Urinary bladder (tissue), 4 donors: ENCODE measurements at places on chromosomes 2 and 18. TPM values are rescaled to one million over a fixed set of nuclear protein-coding genes. Genes with fewer than 3 reads are reported as not detected.

The CSRNP3 gene
- polyA plus RNA-seq: 1.8 TPM

The SPC25 gene
- 0.32 TPM for polyA plus RNA-seq

The DQX1 gene
- 0.27 TPM for polyA plus RNA-seq

The FSIP2 gene
- 0.52 TPM for polyA plus RNA-seq

The LCT gene
- polyA plus RNA-seq: not detected

The NEU2 gene
- not detected for polyA plus RNA-seq

The GKN1 gene
- 0.47 TPM for polyA plus RNA-seq

The HTR2B gene
- 0.81 TPM for polyA plus RNA-seq

The CERS6 gene
- 9.3 TPM for polyA plus RNA-seq

The FARSB gene
- 15.1 TPM for polyA plus RNA-seq

The CRYGC gene
- not detected for polyA plus RNA-seq

The MOCOS gene
- 2.1 TPM for polyA plus RNA-seq
